ENCODE measurements at places on chromosomes 5 and 9.

GRCh38 chr5:81247441-81247972, 14.4 kb downstream of the CKMT2 start:
- DNase-seq, result no peak

- DNase-seq, result no peak
These were observed 28.4 kb upstream of the GADD45G start for GRCh38 chr9:89576404-89576839.

- no peak for DNase-seq
These were observed 15.4 kb downstream of the AGXT2 start for GRCh38 chr5:35032356-35032755.

GRCh38 chr5:139177809-139178588, 20.2 kb downstream of the SIL1 start:
- DNase-seq, result no peak

GRCh38 chr5:117131048-117131679, 556.5 kb upstream of the SEMA6A start:
- DNase-seq, result no peak

GRCh38 chr5:139149477-139150199, 48.5 kb downstream of the SIL1 start:
- no peak for DNase-seq

- no peak for DNase-seq
These were observed 819.4 kb downstream of the NR2F1-AS1 start for GRCh38 chr5:92761585-92761984.

DNA sequence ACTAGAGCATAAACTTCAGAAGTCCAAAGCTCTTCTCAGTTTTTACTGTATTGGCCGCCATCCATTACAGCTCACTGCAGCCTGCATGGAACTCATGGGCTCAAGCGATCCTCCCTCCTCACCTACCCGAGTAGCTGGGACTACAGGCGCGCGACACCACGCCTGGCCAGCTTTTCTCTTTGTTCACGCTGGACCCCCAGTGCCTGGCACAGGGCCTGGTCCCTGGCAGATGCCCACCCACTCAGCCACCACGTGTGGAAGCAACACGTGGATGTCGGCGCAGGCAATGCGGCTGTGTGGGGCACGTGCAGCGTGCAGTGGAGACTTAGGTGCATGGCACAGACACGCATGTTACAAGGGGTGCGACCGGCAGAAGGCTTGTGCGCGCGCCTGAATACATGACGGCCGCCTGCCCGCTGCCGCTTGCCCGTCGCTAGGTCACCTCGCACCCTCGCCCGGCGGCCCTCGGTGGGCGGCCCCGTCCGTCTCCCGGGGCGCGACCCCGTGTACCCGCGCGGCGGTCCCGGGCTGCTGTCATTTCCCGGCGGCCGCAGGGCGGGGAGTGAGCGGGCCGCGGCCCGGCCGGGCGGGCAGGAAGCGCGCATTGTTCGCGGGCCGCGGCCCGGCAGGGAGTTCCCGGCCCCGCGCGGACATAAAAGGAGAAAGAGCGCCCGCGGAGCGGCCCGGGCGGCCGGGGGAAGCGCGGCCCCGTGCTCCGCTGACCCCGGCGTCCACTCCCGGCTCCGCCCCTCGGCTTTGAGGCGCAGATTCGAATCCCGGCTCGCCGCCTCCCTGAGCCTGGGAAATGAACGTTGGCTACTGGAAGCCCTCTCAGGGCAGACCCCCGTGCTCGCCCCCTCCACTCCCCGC, 24.1 kb upstream of the PTGS1 start:
- no peak for DNase-seq

DNA sequence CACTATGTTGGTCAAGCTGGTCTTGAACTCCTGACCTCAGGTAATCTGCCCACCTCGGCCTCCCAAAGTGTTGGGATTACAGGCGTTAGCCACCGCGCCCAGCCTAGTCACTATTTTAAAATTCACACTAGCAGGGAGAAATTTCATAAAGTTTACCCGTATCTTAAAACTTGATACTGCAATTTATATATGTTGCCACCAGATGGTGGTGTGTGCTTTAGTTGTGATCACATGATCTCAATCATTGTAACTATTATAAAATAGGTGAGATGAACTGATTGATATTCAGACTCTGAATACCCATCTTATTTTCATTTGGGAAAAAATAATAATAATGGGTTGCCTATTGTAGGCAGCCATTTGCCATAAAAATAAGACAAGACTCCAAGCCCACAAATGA, 1330.4 kb upstream of the WWC1 start:
- no peak for DNase-seq

GRCh38 chr9:116541402-116541801, 145.7 kb upstream of the TRIM32 start:
- no peak for DNase-seq

DNA sequence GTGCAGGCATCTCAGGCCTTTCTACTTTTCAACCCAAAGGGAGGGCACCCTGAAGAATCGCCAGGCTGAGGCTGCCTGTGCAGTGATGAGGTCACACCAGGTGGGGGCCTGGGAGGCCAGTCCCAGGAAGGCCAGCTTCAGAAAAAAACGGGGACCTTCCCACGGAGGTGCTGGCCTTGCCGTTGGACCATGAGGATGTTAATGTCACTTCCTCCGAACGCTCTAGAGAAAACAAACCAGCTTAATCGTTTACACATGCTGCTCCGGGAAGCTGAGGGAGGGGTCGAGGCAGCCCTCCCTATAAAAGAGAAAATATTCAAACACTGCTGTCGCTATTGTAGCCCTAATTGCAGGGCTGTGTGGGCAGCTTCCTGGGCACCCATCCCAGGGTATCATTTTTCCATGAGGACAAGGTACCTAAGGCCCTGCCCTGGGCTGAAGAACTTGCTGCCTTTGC, 27.0 kb downstream of the PTGES start:
- DNase-seq, result no peak

DNA sequence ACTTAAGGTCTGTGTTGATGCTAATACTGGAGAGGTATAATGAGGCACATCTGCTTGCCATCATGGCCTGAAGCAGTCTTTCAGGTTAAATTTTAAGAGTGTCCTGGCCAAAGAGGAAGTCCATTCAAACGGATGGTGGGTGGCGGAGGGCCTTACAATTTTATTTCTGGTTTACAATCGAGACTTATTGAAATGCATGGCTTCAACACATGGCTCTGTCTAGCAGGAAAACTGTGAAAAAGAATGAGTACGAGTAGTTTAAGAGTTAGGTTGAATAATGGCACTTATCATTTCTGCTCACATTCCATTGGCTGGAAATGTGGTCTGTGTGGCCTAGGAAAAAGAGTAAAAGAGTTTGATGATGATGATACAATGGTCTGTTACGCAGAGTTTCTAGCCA, 42.1 kb downstream of the LRRC70 start:
- no peak for DNase-seq

DNA sequence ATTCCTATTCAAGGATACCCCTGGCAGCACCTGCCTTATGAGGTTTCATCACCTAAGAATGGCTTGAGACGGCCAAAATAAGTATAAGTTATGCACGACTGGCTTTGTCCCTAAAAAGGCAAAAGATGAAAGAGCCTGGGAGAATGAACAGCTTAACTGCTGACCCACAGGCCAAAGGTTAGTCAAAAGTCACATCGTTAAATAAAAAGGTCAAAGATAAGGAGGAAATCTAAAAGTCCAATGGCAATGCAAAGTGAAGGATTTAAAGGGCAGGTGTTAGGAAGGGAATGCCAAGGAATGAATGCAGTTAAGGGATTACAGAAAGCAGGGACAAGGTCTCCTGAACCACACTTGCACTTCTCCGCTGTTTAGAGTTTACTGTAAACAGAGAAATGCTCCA, 5.6 kb downstream of the TAL2 start:
- DNase-seq, result no peak

GRCh38 chr9:123509646-123510045, 153.6 kb downstream of the CRB2 start:
- no peak for DNase-seq

DNA sequence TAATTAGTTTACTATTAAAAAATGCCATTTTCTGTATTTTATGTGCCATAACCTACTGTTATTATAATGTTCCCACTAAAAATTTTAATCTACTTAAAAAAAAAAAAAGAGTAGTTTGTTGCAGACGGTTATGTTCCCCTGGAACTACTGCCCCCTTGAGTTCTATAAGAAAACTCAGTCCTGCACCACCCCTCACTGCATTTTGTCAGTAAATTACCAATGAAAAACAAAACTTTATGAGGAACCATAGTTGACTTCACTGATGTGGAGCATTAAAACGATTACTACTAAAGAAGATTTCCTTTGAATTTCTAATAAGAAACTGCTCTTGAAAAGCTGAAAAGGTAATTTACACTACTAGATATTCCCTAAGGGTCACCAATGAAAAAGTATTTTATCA, 288.7 kb downstream of the FBXL17 start:
- DNase-seq, result no peak

DNA sequence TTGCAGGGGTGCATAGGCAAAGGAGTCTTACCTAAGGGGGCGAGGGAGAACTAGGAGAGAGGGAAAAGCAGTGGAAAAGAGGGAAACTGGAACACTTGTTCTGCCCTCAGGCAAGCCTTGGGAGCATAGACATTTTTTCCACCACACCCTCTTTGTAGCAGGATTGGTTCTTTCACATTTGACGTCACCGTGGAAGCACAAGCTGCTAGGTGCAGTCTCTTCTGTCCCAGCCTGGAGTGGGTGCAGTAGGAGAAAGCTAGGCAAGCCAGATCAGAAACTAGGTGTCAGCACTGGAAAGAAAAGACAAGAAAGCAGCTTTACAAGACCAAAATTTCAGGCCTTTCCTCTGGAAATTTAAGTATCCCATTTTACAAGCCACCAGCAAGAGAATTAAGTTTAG, 440.4 kb downstream of the EFNA5 start:
- DNase-seq, result no peak

GRCh38 chr9:74443036-74443750, 53.9 kb upstream of the RORB start:
- no peak for DNase-seq

GRCh38 chr5:20102293-20102692, 114.3 kb upstream of the CDH18 start:
- DNase-seq, result no peak

DNA sequence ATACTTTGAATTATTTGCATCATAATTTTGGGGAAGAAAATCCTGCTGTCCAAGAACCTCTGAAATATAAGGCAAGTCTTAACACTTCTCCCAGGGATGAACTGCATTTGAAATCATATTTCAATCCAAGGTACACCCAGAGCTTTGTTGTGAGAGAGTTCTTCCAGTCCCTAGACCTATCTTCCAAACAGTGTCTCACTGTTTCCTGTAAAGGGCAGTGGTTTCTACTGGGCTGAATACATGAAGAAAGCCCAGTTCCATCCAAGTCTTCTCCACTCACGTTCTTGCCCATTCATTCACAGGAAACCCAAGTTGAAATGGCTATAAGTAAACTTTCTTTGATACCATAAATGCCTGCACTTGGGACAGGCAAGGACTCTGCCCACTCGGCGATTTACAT, 108.3 kb upstream of the LHFPL2 start:
- DNase-seq, result no peak

DNA sequence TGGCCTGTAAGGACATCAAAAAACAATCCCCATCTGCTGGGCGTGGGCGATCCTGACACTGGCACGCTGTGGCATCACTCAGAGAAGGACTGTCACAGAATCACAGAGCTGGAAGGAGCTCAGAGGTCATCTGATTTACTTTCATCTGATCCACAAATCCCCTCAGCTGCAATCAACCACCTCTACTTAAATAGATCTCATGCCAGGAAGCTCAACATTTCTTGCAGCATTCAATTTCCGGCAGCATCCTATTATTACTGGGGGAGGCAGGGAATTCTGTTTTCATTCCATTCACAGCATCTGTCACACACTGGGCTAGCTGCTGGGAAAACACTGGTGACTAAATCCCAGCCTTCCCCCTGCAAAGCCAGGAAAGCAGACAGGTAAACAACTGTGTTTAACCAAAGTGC, 38.3 kb downstream of the RETREG1 start:
- no peak for DNase-seq

DNA sequence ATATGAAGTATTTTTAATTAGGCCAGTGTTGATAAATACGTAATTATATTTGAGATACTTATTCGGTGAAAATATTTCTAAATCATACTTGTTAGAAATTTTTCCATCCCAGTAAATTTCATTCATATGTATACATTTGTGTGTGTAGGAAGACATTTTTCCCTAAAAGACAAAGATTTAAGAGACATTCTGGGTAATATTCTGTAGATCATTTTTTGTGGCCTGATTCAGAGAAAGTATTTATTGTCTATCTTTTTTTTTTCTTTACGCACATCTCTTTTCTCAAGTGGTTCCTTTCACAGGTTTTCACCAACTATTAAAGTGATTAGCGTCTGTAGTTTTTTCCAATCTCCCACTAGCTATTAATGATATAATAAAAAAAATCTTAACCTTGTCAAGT, 224.1 kb downstream of the MEF2C start:
- no peak for DNase-seq

DNA sequence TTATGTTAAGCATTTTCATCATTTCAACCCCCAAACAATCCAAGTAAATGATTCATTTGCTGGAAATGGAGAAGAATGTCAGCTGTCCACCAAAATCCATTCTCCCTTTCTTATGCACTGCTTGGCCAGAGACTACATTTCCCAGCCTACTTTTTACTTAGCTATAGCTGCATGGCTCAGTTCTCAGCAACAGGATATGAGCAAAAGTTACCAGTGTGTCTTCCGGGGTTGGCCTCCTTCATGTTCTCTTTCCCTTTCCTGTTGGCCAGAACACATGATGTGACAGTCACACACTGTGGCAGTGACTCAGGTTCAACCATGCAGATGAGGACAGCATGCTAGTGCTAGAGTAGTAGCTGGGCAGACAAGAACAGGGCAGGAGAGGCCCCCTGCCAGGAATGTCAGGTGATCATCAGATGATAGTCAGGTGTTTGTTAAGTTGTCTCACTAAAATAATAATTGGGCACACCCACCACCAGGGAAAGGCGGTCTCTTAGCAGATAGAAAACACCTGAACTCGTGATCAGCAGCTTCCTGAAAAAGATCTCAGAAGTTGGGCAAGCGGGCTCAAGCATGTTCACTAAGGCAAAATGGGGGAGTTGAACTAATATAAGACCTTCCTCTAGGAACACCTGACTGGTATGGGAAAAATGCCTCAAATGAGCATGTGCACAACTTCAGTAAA, 12.2 kb downstream of the GPR150 start:
- no peak for DNase-seq

GRCh38 chr5:103444333-103445038, 118.1 kb downstream of the NUDT12 start:
- no peak for DNase-seq

DNA sequence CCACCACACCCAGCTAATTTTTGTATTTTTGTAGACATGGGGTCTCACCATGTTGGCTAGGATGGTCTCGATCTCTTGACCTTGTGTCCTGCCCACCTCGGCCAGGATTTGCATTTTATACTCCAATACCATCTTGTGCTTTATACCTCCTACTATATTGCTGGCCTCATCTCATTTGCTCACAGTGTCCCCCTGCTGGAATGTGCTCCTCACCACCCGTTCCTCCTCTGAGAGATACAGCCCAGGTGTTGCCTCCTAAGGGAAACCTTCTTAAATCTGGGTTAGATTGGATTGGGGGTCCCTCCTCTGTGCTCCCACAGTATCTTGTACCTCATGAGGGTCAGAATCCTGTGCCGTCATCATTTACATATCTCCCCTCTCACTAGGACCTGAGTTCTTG, 131.7 kb downstream of the PAPPA start:
- no peak for DNase-seq

GRCh38 chr5:58937031-58937681, 354.3 kb downstream of the RAB3C start:
- DNase-seq, result no peak
